Esophagus muscularis mucosa (tissue), 4 donors: ENCODE measurements at places on chromosomes 6 and 20. TPM values are rescaled to one million over a fixed set of nuclear protein-coding genes. Genes with fewer than 3 reads are reported as not detected.

GRCh38 chr6:31351033-31351380 is 6.0 kb downstream of the HLA-B start:
- no peak for DNase-seq

- DNase-seq, result no peak
Observed at GRCh38 chr20:1897541-1897940, 2.3 kb downstream of the SIRPA start.

The FILIP1 gene
- 50.7 TPM for total RNA-seq

DNA sequence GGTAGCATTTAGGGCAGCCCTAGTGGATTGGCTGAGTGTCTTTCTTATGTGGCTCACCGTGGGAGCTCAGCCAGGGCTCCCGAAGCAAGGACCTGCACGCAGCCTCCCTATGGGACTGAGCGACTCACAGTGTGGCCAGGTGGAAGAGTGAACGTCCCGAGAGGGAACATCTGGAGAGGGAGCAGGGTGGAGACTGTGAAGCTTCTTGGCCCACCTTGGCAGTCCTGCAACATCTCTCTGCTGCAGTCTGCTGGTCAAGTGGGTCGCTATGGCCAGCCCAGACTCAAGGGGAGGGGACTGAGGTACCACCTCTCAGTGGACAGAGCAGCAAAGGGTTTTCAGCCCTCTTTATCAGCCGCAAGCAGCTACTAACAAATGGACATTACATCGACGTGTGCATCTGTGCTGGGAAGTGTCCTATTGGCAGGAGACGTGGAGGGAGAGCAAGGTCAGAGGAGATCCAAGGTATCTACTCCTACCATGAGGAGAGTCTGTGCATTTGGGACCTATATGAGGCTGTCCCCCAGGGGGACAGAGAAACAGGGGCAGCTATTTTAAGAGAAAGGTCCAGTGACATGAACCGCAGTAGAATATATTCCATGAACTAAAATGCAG is 49.0 kb upstream of the NXT1 start:
- DNase-seq, result no peak

The CNR1 gene
- total RNA-seq, result 7.1 TPM

- DNase-seq, result no peak
Observed at GRCh38 chr6:96992343-96992730, 67.8 kb downstream of the KLHL32 start.

The MLN gene
- not detected for total RNA-seq
